Kidney tubule cell (primary cell): ENCODE measurements at places on chromosomes 5 and 9.

- no peak for DNase-seq
Measured at GRCh38 chr5:163502521-163502920, 2.9 kb upstream of the MAT2B start.

DNA sequence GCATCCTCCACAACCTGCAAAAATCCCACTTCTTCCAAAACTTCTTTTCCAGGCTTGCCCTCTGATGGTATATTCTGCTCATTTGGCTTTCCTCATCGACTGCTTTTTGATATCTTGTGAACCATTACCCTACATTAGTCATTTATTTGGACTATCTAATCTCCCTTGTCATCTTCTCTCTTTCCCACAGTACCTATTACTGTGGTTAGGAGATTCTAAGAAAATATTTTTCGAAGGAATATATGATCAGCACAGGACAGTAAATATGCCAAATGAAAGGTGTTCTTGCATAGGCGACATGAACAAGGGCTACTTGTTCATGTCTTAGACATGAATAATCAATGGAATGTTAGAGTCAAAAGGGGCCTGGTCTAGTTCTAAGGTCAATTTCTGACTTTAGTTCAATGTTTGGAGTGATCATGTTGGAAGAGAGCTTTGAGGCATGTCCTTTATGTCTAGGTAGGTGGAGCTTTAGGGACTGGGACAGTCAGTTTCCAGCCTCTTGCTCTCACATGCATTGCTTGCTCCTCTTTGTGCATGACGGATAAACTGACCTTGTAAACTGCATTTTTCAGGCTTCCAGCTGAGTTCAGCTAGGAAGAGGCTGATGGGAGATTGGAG lies 243.4 kb upstream of the RPS23 start:
- DNase-seq = no peak

DNA sequence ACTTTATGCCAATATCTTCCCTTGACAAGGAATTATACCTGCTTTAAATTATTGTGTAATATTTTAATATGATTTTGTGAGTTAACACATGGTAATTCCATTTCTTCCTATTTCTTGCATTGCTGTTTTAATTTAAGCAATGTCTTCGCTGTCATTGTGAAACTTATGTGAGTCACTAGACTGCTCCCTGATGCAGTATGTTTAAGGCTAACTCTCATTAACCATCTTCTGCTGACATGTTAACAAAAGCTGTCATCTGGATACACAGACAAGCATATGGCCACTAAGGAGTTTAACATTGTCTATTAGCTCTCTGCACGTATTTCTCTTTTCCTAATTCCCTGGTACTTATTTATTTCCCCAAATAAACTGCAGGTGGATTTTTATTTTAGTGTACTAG lies 980.8 kb upstream of the CTNND2 start:
- no peak for DNase-seq

DNA sequence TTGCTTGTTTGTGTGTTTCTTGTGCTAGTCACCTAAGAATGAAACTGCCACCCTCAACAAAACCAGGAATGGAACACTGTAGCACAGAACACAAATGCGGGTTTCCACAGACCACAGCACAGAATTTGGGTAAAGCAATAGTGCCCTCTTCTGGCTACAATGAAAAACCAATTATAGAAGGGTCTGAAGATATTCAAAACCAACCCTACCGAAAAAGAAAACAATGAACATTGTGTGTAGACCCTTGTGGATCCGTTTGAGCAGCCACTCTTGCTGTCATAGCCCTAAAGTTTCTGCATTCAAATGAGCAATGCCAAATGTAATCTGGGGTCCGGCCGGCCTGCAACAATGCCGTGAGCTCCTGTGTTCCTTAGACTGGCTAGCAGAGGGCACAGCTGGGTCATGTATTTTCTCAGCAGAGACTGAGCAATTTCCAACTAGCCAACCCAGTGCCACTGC lies 8.3 kb upstream of the ENC1 start:
- peak; percentile 73 for DNase-seq

GRCh38 chr5:107431998-107432397 lies 238.7 kb downstream of the EFNA5 start:
- DNase-seq = peak; percentile 60

DNA sequence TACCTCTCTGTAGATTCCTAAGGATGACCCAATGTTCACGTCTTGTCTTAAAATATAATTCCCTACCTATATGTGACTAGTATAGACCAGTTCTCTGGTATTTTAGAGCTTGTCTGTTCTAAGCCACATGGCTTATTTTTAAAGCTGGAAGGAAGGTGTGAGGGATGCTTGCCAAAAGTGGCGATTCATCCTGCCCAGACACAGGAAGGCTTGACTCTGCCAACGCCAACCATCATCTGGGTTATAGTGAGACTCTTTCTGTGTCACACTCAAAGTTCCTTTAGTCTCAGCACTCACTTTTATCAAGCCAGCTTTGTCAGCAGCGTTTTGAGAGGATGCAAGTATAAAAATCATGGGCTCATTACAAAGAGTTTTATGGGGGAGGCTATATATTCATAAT lies 500.0 kb downstream of the PTPRD start:
- no peak for DNase-seq
